ENCODE measurements at places on chromosomes 7 and 10. TPM values are rescaled to one million over a fixed set of nuclear protein-coding genes. Genes with fewer than 3 reads are reported as not detected.

DNA sequence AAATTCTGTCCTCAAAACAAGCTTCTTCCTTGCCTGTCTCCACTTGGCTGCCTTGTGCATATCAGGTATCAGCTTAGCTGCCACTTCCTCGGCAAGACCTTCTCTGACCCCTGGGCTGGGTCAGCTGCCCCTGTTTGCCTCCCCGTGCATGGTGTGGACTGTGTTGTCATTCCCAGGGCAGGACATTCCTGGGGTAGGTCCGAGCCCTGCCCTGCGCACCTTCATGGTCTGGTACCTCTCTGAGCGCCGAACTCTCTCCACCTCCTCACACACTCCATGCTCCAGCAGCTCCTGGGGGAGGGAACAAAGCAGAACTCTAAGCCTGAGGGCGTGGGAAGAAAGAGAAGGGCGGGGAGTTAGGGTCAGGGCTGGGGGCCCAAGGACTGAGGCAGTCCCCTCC is 3.8 kb downstream of the POLM start:
- no peak overlapping the region for H3K4me3 ChIP-seq
- no peak overlapping the region for H3K27ac ChIP-seq
- H3K4me1 ChIP-seq: no peaks in the 10 kb centered on the region
- H3K27me3 ChIP-seq: no peaks in the 10 kb centered on the region
- no peak for DNase-seq

- no peak for DNase-seq
- peaks cover 72% of the 10 kb centered on the region for H3K4me1 ChIP-seq
- H3K27me3 ChIP-seq: no peaks in the 10 kb centered on the region
Measured at GRCh38 chr10:110502072-110502845, 4.6 kb downstream of the DUSP5 start.

- no peak overlapping the region for H3K4me3 ChIP-seq
- H3K4me1 ChIP-seq: no peaks in the 10 kb centered on the region
- no peaks in the 10 kb centered on the region for H3K36me3 ChIP-seq
- H3K27me3 ChIP-seq: no peaks in the 10 kb centered on the region
Measured at GRCh38 chr7:43557831-43558495, 24.9 kb upstream of the STK17A start.

DNA sequence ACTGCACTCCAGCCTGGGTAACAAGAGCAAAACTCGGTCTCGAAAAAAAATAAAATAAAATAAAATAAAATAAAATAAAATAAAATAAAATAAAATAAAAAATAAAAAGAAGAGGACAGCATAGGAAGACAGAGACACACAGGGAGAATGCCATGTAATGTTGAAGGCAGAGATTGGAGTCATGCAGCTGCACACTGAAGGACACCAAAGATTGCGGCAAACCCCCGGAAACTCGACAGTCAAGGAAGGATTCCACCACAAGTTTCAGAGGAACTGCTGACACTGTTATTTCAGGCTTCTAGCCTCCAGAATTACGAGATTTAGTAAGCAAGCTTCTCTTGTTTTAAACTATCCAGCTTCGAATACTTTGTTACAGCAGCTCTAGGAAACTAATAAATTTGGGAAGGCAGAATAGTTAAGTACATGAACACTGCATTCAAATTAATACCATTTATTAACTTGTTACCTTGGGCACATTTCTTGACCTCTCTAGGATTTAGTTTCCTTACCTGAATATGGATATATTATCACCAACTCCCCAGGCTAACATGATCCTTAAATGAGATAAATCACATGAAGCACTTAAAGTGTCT is 9.5 kb downstream of the CPED1 start:
- no peak overlapping the region for H3K4me3 ChIP-seq
- peak; percentile 66 for DNase-seq
- no peak overlapping the region for H3K27ac ChIP-seq
- H3K36me3 ChIP-seq: no peaks in the 10 kb centered on the region
- no peaks in the 10 kb centered on the region for H3K27me3 ChIP-seq

GRCh38 chr10:73772281-73773151 is 9.3 kb upstream of the CHCHD1 start:
- peaks cover 35% of the 10 kb centered on the region for H3K4me1 ChIP-seq
- H3K27me3 ChIP-seq: no peaks in the 10 kb centered on the region
- H3K36me3 ChIP-seq: peaks cover 34% of the 10 kb centered on the region
- H3K4me3 ChIP-seq: peak overlapping the region; percentile 87
- peak overlapping the region; percentile 97 for H3K27ac ChIP-seq

DNA sequence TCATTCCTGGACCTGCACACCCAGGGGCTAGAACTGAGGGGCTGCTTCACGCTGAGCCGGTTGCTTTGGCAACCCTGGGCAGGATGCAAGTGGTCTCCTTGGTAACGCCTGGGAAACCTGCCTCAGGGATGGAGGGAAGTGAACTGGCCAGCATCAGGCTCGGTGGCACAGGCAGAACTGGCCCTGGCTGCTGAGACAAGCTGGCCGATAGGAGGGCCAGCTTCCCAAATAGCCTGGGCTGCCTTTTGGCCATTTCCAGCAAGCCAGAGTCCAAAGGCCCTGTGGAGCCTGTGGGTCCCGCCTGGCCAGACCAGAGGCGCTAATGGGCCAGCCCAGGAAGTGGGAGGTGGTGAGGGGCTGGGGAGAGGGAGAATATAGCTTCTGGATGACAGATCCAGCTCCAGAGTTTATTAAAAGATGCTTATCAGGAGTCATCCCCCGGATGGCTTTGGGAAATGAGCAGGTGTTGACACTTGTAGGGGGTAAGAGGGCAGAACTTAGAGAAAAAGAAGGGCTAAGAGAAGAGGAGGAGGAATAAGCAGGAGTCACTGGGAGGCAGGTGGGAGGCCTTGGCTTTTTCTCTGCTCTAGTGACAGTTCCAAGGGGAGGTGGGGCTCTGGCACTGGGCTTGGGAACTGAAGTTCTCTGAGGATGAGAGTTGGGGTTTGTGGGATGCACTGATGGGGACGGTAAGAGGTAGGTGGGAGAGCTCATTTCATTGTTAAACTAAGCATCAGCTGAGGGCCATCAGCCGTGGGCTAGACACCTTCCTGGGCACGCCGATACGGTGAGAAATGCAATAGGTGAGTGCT is 9.6 kb downstream of the NEURL1 start:
- no peaks in the 10 kb centered on the region for H3K4me1 ChIP-seq
- no peak for DNase-seq
- H3K36me3 ChIP-seq: no peaks in the 10 kb centered on the region
- no peak overlapping the region for H3K27ac ChIP-seq
- peaks cover 9% of the 10 kb centered on the region for H3K27me3 ChIP-seq

ZPBP gene
- not detected for polyA plus RNA-seq

PRLHR gene
- polyA plus RNA-seq: under 0.01 TPM

MYL10 gene
- not detected for polyA plus RNA-seq

GRCh38 chr10:35892526-35892925 is 250.4 kb upstream of the FZD8 start:
- no peaks in the 10 kb centered on the region for H3K4me1 ChIP-seq
- DNase-seq: no peak
- H3K4me3 ChIP-seq: no peak overlapping the region
- no peak overlapping the region for H3K27ac ChIP-seq
- no peaks in the 10 kb centered on the region for H3K36me3 ChIP-seq

PPP1R17 gene
- not detected for polyA plus RNA-seq

DNA sequence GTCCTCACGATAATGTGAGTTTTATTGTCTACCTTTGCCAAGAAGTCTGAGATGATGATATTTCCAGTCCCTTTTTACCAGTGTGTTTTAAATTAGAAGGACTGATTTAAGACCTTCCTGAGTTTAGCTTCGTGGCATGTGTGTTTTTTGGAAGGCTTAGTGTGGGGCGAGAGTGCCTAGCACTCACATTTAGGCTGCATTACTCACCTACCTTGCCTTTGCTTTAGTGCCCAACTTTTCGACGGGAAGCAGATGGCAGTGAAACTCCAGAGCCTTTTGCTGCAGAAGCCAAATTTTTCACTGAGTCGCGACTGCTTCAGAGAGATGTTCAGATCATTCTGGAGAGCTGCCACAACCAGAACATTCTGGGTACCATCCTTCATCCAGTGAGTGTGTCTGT is 50.9 kb downstream of the SND1 start:
- H3K36me3 ChIP-seq: peaks cover 28% of the 10 kb centered on the region
- H3K27me3 ChIP-seq: no peaks in the 10 kb centered on the region
- no peak overlapping the region for H3K27ac ChIP-seq
- H3K4me3 ChIP-seq: no peak overlapping the region
- DNase-seq: no peak

TYW1B gene
- 2.4 TPM for polyA plus RNA-seq

DNA sequence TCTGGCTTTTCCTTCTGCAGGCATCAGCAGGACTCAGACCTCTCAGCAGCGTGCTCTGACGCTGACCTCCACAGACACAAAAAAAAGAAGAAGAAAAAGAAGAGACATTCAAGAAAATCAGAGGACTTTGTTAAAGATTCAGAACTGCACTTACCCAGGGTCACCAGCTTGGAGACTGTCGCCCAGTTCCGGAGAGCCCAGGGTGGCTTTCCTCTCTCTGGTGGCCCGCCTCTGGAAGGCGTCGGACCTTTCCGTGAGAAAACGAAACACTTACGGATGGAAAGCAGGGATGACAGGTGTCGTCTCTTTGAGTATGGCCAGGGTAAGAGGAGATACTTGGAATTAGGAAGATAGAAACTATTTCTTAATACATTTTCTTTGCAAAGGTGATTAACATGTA is 115.7 kb downstream of the CYTH3 start:
- H3K4me1 ChIP-seq: peaks cover 19% of the 10 kb centered on the region
- H3K27ac ChIP-seq: no peak overlapping the region
- peaks cover 35% of the 10 kb centered on the region for H3K36me3 ChIP-seq

GRCh38 chr7:143202161-143202560 is 18.9 kb downstream of the TAS2R39 start:
- no peak for DNase-seq
- H3K27ac ChIP-seq: no peak overlapping the region
- H3K4me3 ChIP-seq: no peak overlapping the region
- no peaks in the 10 kb centered on the region for H3K27me3 ChIP-seq

DNA sequence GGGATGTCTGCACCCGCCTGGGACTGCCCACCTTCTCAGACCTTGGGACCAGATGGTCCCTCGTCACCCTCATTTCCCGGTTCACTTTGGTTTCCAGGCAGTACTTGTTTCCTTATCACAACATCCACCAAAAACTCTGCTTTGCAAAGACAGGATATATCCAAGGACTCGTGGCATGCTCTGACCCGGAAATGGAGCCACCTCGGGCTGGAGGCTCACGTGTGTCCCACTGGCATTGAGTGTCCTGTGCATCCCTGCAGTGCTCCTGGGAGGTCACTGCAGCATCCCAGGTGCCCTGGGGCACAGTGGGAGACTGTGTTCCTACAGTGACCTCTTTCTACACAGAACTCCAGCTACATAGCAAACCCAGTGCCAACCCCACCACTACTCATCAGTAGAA is 611.9 kb upstream of the FOXK1 start:
- H3K4me3 ChIP-seq: no peak overlapping the region
- no peaks in the 10 kb centered on the region for H3K4me1 ChIP-seq

GFRA1 gene
- 1.8 TPM for polyA plus RNA-seq

GRCh38 chr10:124547647-124548168 is 86.1 kb downstream of the LHPP start:
- no peaks in the 10 kb centered on the region for H3K27me3 ChIP-seq
- no peak overlapping the region for H3K4me3 ChIP-seq
- no peak overlapping the region for H3K27ac ChIP-seq
- no peak for DNase-seq
- no peaks in the 10 kb centered on the region for H3K4me1 ChIP-seq
- no peaks in the 10 kb centered on the region for H3K36me3 ChIP-seq

- no peak for DNase-seq
- H3K27me3 ChIP-seq: no peaks in the 10 kb centered on the region
- no peak overlapping the region for H3K4me3 ChIP-seq
- H3K36me3 ChIP-seq: no peaks in the 10 kb centered on the region
- H3K27ac ChIP-seq: no peak overlapping the region
- H3K4me1 ChIP-seq: no peaks in the 10 kb centered on the region
Measured at GRCh38 chr7:13628239-13629001, 361.0 kb downstream of the ETV1 start.

CCL26 gene
- polyA plus RNA-seq: not detected
